ENCODE measurements at places on chromosomes 4 and X. TPM values are rescaled to one million over a fixed set of nuclear protein-coding genes. Genes with fewer than 3 reads are reported as not detected.

The FGFBP2 gene
- total RNA-seq, result not detected

The BGN gene
- 9.0 TPM for total RNA-seq

The TMSB15B gene
- 2.7 TPM for total RNA-seq

The CNGA1 gene
- total RNA-seq, result not detected

The GAGE12J gene
- total RNA-seq, result not detected

The C4orf51 gene
- not detected for total RNA-seq

The FHIP1A gene
- total RNA-seq, result 0.43 TPM

The TEC gene
- 0.71 TPM for total RNA-seq

The SPANXD gene
- not detected for total RNA-seq

The PNMA6A gene
- 1.6 TPM for total RNA-seq

The TBX22 gene
- total RNA-seq, result not detected

The RAB39B gene
- 0.85 TPM for total RNA-seq

The CRMP1 gene
- total RNA-seq, result under 0.01 TPM

The FOXR2 gene
- not detected for total RNA-seq

The MAEA gene
- total RNA-seq, result 40.1 TPM

The LDB2 gene
- total RNA-seq, result 44.7 TPM

The FANCB gene
- 4.6 TPM for total RNA-seq

The ATP1B4 gene
- total RNA-seq, result not detected

The CRLF2 gene
- not detected for total RNA-seq

The AMTN gene
- not detected for total RNA-seq

The ATP11C gene
- total RNA-seq, result 53.8 TPM

The DKK2 gene
- 0.09 TPM for total RNA-seq

The OTUD6A gene
- not detected for total RNA-seq

The PAGE2B gene
- total RNA-seq, result 0.28 TPM

The ARHGAP36 gene
- total RNA-seq, result not detected

The ATP6AP1 gene
- total RNA-seq, result 46.6 TPM

The CTPS2 gene
- 7.0 TPM for total RNA-seq

The SHOX gene
- total RNA-seq, result not detected

The CACNA1F gene
- not detected for total RNA-seq

The PNMA5 gene
- not detected for total RNA-seq

The NPNT gene
- total RNA-seq, result 0.09 TPM

The FMR1NB gene
- not detected for total RNA-seq

The SSX1 gene
- 0.18 TPM for total RNA-seq

The XAGE1A gene
- not detected for total RNA-seq

The MAGEE1 gene
- total RNA-seq, result 1.1 TPM

The ABCE1 gene
- total RNA-seq, result 66.6 TPM

The SYTL4 gene
- total RNA-seq, result 5.5 TPM

The IQSEC2 gene
- total RNA-seq, result 5.1 TPM

The GLRA2 gene
- not detected for total RNA-seq

The TRAM1L1 gene
- 0.43 TPM for total RNA-seq

The TRIM2 gene
- 72.0 TPM for total RNA-seq

The PROM1 gene
- not detected for total RNA-seq

The KLHL15 gene
- total RNA-seq, result 6.8 TPM

The NDP gene
- total RNA-seq, result 0.28 TPM

The AKAP4 gene
- not detected for total RNA-seq

The XKRX gene
- under 0.01 TPM for total RNA-seq

The RASL11B gene
- total RNA-seq, result 0.28 TPM

The SLAIN2 gene
- total RNA-seq, result 20.8 TPM

The TTC29 gene
- not detected for total RNA-seq

The LRIT3 gene
- not detected for total RNA-seq
